ENCODE measurements at places on chromosomes 3 and 15. TPM values are rescaled to one million over a fixed set of nuclear protein-coding genes. Genes with fewer than 3 reads are reported as not detected.

DNA sequence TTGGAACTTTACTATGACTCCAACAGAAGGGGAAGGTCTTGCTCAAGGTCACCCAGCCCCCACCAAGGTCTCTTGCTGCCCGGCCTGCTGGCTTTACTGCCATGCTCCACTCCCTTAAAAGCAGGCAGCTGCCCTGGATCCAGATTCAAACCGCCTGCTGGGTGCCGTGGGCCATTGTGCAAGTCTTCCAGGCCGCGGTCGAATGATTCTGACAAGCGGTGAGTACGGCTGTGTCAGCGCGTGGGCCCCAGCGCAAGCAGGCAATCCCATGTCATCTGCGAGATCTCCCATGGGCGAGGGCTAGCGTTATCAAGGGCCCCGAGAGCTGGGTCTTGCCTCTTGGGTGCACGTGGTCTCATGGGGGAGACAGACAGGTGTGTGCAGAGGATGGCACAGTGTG is 37.6 kb downstream of the CORO2B start:
- no peak for DNase-seq

GRCh38 chr3:81851176-81851575 is 89.7 kb upstream of the GBE1 start:
- no peak for DNase-seq

DNA sequence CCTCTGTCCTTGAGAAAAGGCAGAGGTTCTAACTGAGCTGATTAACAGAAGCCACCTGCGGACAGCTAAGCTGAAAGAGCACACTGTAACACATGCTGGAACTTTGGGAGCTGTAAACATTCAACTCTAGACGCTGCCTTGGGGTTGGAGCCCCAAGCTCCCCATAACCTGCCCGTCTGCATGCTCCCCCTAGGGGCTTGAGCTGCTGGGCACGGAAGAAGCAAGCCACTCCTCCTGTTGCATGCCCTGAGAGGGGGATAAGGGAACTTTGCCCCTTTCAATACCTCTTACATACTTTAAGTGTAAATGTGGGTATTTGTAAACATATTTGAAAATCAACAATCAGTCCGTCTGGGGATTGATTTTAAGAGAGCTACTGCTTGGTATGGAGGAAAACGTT is 188.4 kb downstream of the ADAMTSL3 start:
- DNase-seq = no peak

GRCh38 chr3:66517241-66517640 is 16.4 kb upstream of the LRIG1 start:
- no peak for DNase-seq

GRCh38 chr3:117811786-117812185 is 1102.2 kb downstream of the TUSC7 start:
- no peak for DNase-seq

DNA sequence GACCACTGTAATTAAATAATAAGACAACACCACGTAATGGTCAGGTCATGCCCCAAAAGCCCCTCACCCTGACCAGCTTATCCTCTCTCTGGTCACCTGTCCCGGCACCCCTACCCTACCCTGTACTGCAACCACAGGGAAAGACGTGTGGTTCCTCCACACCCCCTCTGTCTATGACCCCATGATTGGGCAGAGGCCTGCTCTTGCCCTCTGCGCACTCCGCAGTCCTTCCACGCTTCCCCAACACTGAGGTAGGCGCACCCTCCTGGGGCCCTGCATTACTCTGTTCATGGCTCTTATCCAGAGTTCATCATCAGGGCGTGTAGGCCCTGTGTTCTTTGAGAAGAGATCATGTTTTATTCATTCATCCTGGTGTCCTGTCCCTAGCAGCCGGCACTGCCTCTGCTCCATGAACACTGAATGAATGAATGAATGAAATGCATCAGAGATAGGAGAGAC is 33.8 kb downstream of the MGLL start:
- no peak for DNase-seq

- DNase-seq = no peak
These were observed 607.8 kb downstream of the SI start for GRCh38 chr3:164470471-164470870.

GRCh38 chr3:57706462-57706861 is 13.6 kb upstream of the DENND6A start:
- DNase-seq = no peak

- no peak for DNase-seq
These were observed 56.1 kb downstream of the VGLL3 start for GRCh38 chr3:86934851-86935250.

GRCh38 chr15:35741881-35742280 is 195.9 kb upstream of the DPH6 start:
- peak; percentile 69 for DNase-seq

DNA sequence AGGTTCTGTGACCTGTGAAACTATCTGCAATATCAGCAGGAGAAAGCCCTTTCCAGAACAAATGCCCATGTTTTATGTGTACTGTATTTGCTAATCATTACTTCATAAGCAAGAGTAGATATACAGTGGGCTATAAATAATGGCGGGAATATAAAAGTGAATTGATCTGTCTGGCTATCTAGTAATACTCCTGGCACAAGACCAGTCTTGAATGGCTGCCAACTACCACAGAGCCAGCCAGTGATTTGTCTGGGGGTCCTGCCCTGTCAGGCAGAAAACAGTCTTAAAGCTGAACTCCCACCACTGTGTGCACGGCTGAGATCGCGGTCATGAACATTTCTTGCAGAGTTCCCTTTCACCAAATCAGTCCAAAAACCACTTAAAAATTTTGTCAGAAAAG is 176.3 kb downstream of the MEIS2 start:
- no peak for DNase-seq

DNA sequence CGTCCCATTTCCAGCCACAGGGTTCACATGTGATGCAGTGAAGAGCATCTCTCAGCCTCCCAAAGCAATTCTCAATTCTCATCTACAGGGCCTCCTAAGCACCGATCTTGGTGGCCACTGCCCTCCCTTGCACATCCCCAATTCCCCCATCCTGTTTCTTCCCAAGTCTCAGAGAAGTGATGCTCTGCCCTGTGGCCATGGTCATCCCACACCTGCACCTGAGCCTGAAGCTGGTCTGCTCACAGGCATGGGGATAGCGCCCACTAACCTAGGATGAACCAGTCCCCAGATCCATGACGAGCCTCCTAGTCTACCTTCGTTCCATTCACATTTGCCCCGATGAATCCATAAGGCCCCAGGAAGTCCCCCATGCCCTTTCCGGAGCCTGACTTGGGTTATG is 201.5 kb downstream of the UACA start:
- DNase-seq = no peak

Gene CCDC54
- not detected for total RNA-seq

Gene ITGB5
- total RNA-seq = 231 TPM

Gene GPR176
- 120 TPM for total RNA-seq

Gene SPSB4
- total RNA-seq = not detected

Gene SPG11
- total RNA-seq = 75.4 TPM

Gene GOLGA8O
- 0.43 TPM for total RNA-seq

Gene NPAP1
- total RNA-seq = not detected

Gene AHSG
- total RNA-seq = not detected

Gene LMAN1L
- not detected for total RNA-seq

Measured in fibroblast of villous mesenchyme (primary cell).